ENCODE measurements at places on chromosomes 1 and 21.

- DNase-seq: no peak
Measured at GRCh38 chr1:177249231-177249630, 78.5 kb downstream of the BRINP2 start.

DNA sequence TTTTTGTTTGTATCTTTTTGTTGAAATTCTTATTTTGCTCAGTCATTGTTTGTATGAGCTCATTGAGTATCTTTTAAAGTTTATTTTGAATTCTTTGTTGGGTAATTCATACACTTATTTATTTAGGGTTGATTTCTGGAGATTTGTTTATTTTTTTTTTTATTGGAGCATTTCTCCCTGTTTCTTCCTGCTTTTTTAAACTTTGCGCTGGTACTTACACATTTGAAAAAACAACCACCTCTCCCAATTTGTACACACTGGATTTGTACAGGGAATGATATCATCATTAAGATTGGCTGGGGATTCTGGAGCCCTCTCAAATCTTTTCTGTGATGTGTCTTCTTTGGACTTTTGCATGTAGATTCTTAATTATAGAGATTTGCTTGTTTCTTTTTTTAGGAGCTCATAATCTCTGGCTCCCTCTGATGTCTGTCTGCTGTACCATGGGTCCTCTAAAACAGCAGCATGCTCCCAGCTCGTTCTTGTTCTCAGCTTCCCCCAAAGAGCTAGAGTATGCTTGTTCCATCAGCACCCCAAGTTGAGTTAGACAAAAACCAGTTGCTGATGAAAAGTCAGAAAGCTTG, 310.7 kb downstream of the DUSP10 start:
- no peak for DNase-seq

DNA sequence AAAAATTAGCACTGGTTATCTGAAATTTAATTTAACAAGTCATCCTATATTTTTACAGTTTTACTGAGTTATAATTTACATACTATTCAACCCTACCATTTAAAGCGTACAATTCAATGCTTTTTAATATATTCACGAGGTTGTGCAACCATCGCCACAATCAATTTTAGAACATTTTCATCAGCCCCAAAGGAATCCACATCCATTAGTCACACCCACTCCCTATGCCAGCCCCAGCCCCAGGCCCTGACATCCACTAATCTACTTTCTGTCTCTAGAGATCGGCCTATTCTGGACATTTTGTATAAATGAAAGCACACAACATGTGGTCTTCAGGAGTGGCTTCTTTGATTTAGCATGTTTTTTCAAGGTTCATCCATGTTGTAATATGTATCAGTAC, 134.7 kb downstream of the PSMG1 start:
- no peak for DNase-seq

DNA sequence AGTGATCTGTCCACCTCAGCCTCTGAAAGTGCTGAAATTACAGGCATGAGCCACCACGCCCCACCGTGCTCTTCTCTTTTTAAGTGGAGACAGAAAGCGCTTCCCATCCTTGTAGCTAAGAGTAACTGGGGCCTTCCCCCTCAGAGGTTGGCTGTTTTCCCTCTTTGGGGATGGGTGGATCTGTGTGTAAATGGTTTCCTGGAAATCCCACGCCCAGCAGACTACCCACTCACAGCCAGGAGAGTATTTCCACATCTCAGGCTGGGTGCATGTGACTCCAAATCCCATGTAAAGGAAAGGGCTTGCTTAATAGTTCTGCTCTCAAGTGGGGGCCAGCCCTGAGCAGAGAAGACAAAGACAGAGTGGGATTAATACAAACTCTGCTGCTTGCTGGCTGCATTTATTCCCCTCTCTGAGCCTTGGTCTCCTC, 19.6 kb upstream of the TCEA3 start:
- peak; percentile 10 for DNase-seq

DNA sequence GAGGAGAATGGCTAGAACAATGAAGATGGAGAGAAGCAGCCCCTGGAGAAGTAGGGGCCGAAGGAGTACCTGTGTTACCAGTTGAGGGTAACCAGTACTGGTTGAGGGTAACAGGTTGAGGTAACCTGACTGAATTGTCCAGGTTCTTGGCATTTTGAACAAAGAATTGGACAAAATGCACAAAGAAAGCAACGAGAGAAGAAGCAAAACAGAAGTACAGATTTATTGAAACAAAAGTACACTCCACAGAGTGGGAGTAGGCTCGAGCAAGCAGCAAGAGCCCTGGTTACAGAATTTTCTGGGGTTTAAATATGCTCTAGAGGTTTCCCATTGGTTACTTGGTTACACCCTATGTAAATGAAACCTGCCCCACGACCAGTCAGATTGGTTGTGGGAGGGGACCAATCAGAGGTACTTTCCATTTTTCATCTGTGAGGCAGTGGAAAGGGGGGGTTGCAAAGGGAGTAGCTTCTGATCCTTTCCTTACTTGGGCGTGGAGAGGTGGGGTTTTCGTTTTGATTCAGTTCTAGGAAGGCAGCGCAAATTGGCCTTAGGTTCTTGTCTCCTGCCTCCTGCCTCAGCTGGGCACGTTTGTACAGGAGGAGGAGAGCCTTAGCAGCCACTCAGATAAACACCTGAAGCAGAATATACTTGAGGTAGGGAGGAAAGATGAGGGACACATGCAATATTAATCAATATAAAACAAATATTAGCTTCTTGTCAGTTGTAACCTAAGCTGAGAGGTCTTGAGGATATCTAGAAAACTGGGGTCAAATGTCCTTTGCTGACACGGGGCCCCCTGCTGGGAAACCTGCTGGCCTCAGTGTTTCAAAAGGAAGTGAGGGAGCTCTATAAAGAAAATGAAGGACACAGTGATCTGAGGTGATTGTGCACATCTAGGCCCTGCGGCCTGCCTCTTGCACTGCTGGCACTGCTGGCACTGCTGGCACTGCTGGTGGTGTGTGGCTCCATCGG, 14.3 kb upstream of the LSM10 start:
- peak; percentile 77 for DNase-seq

DNA sequence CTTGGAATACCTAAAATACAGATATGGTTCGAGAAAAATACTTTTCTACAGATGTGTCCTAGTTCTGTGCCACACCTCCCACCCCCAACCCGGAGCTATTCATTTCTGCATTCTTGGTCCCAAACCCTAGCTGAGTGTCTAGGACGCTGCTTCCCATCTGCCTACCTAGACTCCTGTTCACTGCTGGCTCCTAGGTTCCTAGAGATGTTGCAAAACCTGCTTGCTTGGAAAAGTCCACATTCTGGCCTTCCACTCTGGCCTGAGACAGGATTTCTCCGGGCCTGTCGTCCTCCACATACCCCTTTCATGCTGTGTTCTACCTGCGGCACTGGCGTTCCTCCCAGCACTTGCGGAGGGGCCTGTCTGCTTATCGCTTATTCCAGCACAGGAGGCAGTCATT, 165.8 kb upstream of the CTTNBP2NL start:
- no peak for DNase-seq
